ENCODE measurements at places on chromosomes 11 and 22. TPM values are rescaled to one million over a fixed set of nuclear protein-coding genes. Genes with fewer than 3 reads are reported as not detected.

DNA sequence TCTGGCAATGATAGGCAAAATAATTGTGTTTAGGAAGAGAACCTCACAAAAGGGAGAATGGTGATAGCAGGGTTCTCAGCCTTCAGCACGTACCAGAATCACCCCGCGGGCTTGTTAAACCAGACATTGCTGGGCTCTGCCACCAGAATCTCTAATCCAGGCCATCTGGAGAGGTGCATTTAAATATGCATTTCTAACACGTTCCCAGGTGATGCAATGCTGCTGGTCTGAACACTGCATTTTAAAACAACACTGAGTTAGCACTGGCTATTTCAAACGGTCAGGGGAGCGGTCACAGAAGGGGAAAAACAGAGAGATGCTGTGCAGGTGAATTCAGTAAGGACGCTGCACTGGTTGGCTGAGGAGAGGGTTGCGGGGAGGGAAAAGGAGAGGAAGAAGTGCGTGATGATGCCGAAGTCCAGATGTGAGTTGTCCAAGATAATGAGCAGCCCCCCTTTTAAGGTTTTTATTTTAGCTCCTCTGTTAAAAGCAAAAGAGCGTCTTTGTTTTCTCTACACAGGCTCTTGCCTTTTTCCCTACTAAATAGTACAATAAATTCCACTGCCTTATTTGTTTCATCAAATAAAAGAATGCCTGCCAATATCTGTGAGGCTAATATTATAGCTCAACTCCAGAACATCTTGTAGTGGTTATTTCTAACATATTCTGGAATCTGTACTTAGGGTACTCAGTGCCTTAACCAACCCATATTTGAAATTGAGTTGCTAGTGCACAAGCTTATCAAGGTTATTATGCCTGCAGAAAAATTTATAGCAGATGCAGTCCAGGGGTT, 109.6 kb upstream of the POU2AF2 start:
- DNase-seq: no peak

MMP12 gene
- polyA plus RNA-seq: 2.2 TPM

DNA sequence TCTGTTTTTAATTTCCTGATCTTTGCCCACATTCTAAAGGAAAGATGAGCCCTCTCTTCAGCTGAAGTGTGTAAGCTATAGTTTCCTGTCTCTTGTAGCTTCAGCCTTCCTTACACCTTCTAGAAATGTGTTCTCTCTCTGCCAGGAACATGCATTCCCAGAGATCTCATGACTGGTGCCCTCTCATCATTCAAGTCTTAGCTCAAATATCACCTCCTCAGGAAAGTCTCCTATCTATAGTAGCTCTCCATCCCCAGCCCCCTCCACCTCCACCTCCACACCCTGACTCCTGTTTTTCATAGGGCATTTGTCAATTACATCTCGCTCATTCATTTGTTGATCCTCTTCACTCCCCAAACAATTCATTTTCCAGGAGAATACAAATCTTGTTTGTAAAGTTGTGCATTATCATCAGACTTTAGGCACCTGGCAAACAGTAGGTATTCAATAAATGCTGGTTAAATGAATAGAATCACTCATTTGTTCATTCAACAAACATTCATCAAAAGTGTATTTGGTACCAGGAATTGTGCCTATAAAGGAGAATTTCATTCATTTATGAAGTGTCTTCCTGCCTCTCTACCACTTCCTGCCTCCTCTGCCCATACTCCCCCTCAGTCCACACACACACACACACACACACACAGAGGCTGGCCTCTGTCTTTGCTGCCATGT, 160.3 kb downstream of the BBOX1 start:
- no peak for DNase-seq

DDIAS gene
- polyA plus RNA-seq: 6.5 TPM

DNA sequence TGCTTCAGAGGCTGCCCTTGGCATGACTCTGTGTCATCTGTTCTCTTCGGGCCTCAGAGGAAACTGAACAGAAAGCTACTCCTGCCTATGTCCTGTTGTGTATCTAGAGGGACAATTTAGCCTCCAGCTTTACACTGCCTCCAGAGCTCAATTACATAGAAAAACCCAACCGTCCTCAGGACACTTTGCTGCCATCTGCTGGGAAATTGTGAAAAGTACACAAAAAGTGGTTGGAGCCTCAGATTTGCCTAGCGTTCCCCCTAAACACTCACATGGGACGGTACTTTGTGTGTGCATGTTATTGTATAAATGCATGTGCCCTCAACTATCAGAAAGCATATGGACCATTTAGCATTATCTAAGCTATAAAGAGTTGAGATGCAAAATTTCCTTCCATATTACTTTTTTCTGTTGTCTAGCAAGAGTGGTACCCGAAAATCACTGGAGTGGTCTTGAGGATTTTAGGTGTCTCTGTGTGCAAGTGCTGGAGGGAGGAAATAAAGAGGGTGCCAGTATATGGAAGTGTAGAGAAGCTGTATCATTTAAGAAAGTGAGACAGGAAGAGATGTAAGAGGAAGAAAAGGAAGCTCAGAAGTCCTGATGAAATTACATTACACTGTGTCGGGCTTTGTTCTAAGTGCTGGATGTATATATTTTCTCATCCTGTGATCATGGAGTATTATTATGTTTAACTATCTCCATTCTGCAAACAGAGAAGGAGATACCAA, 8.7 kb upstream of the MS4A4E start:
- DNase-seq: peak; percentile 13

DNA sequence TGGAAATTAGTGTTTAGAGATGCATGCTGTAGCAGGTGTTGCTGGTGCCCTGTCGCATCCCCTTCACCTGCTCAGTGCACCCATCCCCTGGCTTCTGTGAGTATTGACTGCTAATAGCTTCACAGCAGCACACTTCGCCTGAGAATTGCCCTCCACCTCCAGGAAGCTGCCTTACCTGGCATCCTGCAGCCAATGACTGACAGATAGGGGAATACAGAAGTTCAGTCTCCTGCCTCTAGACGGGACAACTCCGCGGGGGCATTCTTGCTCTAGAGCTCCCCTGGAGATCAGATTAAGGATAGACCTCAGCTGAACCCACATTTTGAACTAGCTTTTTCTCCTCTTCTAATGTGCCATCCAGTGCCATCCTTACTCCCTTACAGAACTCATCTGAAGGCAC, 9.3 kb upstream of the CD3E start:
- no peak for DNase-seq

GRCh38 chr11:79084382-79084781, 356.4 kb downstream of the TENM4 start:
- DNase-seq: no peak

GRCh38 chr11:99630629-99631028, 609.9 kb downstream of the CNTN5 start:
- DNase-seq: no peak

DNA sequence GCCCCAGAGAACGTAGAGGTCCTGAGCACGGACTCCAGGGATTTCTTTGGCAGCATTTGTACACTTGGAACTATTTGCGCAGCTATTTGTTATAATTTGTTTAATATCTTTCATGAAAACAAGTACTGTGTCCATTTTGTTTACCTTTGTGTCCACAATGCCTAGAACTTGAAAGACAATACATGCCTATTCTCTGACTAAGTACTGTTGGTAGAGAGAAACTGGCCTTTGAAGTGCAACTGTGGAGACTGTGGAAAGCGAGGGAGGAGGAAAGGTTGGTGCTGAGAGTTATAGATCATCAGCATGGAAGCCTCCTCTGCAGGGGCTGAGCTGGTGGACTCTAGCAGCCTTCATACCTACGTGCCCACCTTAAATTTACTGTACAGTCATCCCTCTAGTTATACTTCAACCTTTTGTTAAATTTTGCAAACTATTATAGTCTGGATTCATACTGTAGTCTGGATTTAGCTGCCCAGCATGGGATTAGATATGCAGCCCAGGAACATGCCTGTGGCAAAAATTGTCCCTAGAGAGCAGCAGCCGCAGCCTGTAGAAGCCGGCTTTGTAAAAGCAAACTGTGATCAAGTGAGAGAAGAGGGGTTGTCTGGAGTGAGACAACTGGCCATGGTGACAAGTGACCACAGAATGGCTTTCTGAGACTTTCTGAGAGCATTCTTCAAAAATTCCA, 24.2 kb upstream of the YAP1 start:
- DNase-seq: no peak

DNA sequence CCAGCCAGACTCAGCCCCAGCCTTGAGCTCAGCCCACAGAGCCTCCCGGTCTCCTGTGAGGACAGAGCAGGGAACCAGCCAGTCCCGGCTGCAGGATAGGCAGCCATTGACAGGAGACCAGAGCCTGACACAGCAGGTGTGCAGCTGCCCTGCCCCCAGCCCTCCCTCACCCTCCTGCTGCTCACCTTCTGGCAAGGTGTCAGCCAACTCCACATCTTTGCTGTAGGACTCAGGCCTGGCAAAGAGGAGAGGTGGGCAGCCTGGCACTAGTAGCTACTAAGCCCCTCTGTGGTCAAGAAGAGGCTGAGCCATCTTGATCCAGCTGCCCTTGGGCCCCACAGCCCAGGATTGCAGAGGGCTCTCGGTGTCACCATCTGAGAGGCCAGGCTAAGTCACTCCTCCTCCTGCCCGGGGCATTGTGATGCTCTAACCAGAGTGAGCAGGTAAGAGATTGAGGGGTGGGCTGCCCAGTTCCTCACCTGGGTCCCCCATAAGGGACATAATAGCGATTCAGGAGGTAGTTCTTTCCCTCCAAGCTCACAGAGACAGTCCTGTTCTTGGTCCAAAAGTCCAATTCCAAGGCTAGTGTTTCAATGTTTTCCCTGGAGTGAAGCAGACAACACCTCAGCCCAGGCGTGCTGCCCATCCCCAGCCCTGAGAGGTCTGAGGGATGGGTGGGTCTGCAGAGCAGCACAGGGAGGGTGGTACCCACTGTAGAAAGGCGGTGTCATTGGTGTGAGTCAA, 18.6 kb downstream of the TREH start:
- DNase-seq: no peak

GRCh38 chr22:23781065-23781464, 5.7 kb upstream of the SMARCB1 start:
- no peak for DNase-seq

- no peak for DNase-seq
Observed at GRCh38 chr11:114571712-114572111, 12.0 kb upstream of the NXPE1 start.

DNA sequence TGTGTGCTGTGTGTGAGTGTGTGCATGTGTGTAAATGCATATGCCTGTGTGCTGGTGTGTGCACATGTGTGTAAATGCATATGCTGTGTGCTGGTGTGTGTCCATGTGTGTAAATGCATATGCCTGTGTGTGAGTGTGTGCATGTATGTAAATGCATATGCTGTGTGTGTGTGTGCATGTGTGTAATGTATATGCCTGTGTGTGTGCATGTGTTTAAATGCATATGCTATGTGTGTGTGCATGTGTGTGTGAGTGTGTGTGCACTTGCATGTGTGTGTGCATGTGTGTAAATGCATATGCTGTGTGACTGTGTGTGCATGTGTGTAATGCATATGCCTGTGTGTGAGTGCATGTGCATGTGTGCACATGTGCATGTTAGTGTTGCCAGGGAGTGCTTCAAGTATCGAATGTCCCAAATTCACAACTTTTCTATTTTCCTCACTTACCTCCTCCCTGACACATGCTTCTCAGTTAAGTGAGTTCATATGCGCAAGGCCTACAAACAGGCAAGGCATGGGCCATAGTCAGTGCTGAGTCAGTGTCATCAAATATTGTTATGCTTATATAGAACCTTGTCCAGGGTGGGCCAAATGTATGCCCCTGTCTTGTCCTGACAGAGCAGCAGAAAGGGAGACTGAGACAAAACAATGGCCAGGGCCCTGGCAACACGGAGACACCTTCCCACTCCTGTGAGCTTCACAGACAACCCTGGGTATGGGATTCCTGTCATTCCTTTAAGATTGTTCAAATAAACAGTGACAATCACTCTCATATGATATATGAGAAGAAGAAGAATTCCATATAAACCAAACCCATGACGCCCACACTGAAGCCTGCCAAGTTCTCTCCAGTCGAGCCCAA, 38.6 kb downstream of the GGTLC2 start:
- no peak for DNase-seq

ANGPTL5 gene
- 0.06 TPM for polyA plus RNA-seq

NOX4 gene
- 51.5 TPM for polyA plus RNA-seq

PHOX2A gene
- not detected for polyA plus RNA-seq

FBXO3 gene
- 58.1 TPM for polyA plus RNA-seq

TMEM151A gene
- 0.12 TPM for polyA plus RNA-seq
